Upper lobe of left lung (tissue), 6 donors: ENCODE measurements at places on chromosomes 1 and 21.

DNA sequence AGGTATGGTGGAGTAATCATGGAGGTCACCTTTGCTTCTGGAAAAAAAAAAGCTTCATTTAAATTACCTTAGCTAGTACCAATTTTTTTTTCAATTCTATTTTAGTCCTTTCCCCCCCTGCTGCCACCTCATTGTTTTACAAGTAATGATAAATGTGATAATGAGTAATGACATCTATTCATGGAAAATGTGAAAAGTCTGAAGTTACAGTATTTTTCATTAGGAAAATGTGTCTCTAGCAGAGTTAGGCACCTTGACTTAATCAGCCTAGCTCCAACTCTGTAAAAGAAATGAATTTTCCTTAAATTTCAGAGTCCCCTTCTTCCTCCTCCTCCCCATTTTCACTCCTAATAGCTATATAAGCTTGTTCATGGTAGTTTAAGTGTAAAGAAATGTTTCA is 204.9 kb upstream of the USP25 start:
- DNase-seq: no peak

GRCh38 chr1:2344121-2344681 is 47.2 kb downstream of the MORN1 start:
- no peak for DNase-seq

- no peak for DNase-seq
Measured at GRCh38 chr1:68954841-68955240, 458.0 kb upstream of the DEPDC1 start.

DNA sequence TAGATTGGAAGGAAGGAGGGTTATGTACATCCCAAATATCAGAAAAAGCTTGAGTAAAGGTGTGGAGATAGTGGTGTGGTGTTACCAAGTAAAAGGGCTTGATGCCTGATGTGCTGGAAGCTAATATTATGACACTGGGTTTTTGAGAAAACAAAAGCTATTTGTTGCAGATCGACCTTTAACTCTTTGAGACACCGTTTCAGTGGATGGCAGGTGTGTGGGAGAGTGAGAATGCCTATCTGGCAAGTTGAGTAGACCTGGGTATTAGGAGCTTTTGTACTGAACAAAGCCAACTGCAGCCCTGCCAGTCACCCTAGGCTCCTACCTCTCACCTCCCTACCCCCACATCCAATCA is 1.4 kb downstream of the MMACHC start:
- no peak for DNase-seq

GRCh38 chr1:225650179-225650578 is 2.7 kb downstream of the ENAH start:
- DNase-seq: no peak

GRCh38 chr21:39062196-39062595 is 121.1 kb downstream of the PSMG1 start:
- DNase-seq: no peak

DNA sequence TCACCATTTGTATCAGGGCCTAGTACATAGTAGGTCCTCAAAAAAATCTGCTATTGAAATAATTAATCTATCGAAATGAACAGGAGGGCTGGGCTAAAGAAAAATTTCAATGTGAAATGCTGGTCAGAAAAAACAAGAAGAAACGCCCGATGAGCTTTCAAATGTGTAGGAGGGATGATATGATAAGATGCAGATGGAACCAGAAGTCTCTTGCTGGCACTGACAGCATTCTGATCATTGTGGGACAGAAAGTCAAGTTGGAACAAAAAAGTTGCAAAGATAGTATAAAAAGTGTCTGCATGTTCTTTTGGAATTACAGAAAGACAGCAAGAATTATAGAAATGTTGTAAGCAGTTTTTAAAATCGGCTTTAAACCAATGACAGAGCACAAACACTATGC is 11.1 kb downstream of the G0S2 start:
- DNase-seq: no peak

DNA sequence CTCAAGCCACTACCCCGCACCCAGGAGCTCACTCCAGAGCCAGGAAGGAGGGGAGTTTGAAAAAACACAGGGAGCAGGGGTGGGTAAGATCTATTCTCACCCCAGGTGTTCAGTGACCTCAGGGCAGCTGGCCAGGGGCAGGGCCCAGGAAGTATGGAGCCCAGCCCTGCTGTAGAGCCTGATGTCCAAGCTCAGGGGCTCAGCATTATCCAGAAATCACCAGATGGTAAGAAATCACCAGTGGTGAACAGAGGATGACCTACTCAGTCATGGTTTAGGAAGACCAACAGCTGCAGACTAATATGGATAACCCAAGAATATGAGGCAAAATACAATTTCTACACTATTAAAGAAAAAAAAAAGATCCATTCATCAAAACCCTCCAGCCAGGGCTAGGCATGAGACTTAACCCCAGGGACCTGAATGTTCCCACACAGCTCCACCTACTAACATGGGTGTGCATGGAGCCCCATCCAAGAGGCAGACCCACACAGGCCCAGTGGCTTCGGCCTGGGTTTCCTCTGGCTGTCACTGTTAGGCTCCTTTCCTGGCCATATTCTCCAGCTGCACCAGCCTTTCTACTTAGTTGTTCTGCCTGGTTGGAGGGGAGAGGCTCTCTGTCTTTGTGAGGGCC is 67.6 kb downstream of the KCNN3 start:
- DNase-seq: no peak

DNA sequence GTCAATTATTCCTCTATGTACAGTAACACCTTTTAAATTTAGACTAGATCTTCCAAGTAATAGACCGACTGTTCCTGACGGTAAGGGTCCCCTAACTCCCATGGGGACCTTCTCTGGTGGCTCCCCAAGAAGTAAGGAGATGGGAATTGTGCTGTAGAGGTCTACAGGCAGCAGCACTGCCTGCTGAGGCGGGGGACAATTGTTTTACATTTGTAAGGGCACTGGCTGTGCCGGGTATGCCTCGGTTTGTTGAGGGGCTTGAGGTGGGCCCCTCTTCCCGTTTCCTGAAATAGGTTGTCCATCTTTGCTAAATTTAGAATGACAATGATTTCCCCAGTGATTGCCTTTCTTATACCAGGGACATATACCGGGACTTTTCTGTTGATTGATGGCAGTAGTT is 13.1 kb upstream of the L1TD1 start:
- no peak for DNase-seq

DNA sequence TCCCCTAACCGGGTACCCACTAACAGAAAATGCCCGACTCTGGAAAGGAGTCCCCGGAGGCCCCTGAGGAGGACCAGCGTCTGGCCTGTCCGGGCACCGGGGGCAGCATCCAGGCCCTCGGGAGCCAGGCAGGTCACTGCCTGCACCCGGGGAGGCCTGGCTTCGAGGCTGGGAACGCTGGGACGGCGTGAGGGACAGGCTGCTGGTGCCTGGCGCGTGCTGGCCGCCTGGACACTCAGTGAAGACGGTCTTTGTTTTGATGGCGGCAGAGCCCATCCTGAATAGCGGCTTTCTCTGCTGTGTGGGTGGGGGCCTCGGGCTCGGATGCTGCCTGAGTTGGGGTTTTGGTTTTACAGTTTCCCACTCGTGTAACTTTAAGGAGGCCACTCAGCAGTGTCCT is 37.6 kb downstream of the PRKCZ start:
- peak; percentile 66 for DNase-seq

- DNase-seq: no peak
Measured at GRCh38 chr1:235643837-235644692, 5.5 kb downstream of the GNG4 start.

- no peak for DNase-seq
Measured at GRCh38 chr1:112961072-112961471, 5.1 kb upstream of the SLC16A1 start.

GRCh38 chr21:25512095-25513081 is 94.9 kb downstream of the MRPL39 start:
- peak; percentile 30 for DNase-seq

DNA sequence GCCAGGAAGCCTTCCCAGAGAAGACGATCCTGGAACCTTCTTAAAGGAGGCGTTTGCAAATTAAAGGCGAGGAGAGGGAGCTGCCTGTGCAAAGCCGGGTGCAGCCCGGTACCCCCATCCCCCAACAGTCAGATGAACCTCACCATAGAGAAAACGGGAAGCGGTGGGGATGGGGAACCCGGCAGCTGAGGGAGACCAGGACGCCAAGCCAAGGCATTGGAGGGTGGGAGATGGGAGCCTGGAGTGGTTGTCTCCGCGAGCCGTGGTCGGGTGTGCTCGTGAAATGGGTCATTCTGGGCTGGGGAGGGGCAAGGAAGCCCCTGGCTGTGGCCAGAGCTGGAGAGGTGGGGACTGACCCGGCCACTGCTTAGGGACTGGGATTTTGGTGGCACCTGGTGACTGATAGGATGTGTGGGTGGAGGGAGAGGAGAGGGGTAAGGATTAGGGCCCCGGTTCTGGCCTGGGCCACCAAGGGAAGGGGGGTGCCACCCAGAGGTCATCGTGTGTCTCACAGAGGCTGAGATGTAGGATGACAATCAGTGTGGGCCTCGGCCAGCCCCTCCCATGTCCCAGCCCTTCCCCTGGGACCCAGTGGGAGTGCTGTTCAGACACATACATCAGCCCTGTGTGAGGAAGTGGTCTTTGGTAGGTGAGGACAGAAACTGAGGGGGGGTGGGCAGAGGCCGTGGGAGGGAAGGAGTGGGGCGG is 676 bp upstream of the PADI2 start:
- DNase-seq: peak; percentile 59

- DNase-seq: peak; percentile 6
Measured at GRCh38 chr1:29538586-29538985, 302.3 kb downstream of the PTPRU start.

- no peak for DNase-seq
Measured at GRCh38 chr1:233359431-233359830, 31.9 kb downstream of the MAP3K21 start.

GRCh38 chr1:226678251-226678650 is 60.8 kb downstream of the ITPKB start:
- no peak for DNase-seq

DNA sequence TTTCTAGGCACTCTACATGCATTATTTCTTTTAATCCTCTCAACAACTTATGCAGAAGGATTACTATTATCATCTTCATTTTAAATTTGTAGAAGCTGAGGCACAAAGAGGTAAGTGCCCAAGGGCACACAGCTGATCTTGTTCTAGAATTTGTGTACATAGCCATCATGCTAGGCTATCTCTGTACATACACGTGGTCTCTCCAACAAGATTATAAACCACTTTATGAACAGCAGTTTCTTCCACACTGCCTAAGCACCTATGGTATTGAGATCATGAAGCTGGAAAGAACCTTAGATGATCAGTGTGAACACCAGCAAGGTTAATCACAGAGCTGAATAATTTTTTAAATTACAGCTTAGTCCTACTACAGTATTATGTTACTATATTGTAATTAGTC is 28.9 kb downstream of the UCHL5 start:
- no peak for DNase-seq

DNA sequence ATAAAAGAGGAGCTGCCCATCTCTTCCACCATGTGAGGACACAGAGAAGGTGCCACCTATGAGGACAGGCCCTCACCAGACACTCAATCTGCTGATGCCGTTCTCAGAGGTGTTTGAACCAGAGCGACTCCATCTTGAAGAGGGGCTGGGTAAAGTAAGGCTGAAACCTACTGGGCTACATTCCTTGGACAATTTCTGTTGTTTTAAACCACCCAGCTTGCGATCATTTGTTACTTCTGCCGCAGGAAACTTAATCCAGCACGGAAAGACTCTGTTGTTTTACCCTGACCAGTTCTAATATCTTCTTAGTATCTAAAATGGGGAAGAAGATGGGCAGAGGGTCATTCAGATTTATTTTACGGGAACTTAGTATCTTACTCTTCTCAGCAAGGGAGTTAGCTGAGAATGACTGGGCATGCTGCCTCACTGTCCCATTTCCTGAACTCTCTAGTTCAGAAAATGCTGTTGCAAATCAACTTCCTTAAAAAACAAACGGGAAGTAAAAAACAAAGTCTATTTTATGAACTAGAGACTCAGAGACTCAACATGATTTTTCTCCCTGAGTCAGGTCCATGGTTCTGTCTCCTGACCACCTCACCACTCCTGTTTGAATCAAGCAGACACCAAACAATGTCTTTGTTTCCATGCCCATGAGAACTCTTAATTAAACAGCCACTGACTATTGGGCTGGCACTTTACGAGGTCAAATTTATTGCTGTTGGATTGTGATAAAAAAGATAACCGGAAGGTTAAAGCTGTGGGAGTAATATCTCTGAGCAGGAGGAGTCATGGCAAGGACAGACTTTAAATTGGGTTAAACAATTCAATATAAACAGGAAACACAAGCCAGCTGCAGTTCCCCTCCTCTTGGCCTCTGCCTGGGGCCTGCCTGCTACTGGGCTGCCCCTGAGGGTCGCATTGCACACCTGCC is 23.8 kb upstream of the IFNAR1 start:
- no peak for DNase-seq

DNA sequence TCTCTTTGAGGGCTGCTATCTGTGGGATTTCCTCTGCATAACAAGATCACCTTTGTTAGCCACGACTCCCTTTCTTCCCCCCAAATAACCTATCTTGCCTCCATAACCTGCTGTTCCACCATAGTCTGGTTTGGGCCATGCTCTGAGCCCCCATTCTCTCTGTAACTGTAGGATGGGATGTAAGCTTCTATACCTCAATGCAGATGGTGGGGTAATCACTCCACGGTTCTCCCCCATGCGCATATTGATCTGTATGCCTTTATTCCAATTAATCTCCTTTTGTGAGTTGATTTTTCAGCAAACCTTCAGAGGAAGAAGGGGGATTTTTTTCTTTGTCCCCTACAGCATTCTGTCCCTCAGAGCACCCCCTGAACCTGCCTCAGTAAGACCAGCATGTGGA is 170.1 kb upstream of the IRF2BP2 start:
- no peak for DNase-seq

- DNase-seq: no peak
Measured at GRCh38 chr1:114956570-114956969, 73.1 kb upstream of the TSHB start.

DNA sequence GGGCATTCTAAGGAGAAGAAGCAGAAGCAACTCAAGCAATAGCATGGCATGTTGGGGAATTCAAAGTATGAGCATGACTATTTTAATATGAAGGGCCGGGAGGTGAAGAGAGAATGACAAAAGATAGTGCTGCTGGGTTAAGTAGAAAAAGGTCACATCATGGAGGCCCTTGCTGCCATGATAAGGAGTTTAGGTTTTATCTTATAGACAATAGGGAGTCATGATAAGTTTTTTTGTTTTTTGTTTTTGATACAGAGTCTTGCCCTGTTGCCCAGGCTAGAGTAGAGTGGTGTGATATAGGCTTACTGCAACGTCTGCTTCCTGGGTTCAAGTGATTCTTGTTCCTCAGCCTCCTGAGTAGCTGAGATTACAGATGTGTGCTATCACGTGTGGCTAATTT is 3.1 kb downstream of the BNIPL start:
- no peak for DNase-seq

DNA sequence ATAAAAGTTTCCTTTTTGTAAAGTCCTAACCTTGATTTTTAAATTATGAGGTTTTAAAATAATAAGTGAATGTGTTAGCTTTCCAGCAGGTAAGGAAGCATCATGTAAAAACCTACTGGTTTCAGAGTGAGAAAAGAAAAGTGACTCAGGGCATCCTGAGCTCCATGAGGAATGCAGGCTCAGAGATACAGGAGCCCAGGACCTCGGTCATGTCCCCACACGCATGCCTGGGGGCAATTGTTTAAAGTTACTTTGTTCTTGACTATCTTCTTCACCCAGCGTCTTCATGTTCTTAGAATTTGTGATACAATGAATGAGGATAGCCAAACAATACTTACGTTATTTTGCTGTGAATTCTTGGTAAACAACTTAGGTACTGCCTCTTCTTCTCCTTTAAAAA is 117.4 kb upstream of the PLPPR5 start:
- no peak for DNase-seq
